ENCODE measurements at places on chromosomes 2 and 18.

DNA sequence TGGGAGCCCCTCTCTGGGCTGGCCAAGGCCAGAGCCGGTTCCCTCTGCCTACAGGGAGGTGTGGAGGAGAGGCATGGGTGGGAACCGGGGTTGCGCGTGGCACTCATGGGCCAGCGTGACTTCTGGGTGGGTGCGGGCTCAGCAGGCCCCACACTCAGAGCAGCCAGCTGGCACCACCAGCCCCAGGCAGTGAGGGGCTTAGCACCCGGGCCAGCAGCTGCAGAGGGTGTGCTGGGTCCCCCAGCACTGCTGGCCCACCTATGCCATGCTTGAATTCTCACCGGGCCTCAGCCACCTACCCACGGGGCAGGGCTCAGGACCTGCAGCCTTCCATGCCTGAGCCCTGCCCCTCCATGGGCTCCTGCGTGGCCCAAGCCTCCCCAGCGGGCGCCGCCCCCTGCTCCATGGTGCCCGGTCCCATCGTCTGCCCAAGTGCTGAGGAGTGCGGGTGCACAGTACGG lies 248.5 kb upstream of the HNMT start:
- DNase-seq: no peak

DNA sequence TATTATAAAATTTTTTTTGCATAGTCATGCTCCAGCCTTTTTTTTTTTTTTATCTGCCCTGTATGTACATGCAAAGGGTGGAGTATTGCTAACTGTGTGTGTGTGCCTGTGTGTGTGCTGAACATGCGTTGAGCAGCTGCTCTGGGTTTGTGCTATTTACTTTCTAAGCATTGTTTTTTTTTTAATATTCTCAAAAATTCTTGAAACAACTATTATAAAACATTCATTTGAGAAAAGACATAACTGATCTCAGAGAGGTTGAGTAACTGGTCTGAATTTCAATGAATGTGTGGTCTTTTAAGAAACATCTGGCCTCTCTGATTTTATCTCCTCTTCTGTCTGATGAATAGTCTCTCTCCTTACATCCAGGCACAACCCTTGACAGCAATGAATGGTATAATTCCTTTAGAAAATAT lies 366.0 kb upstream of the SLC14A2 start:
- peak; percentile 87 for DNase-seq

DNA sequence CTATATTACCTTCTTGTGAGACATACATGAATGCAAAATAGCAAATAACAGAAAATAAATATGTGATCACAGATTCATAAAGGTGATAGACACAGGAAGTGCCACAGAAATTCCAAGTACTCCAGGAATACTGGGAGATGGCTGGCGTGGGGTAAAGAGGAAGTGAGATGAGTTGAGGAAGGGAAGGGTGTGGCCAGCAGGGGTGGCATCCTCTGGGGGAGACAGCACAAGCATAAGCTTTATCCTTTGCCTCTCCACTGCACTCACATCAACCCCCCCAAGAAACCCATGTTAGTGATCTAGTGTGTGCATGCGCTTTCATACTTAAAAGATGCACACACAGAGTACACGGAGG lies 94.8 kb upstream of the B3GNT7 start:
- no peak for DNase-seq

DNA sequence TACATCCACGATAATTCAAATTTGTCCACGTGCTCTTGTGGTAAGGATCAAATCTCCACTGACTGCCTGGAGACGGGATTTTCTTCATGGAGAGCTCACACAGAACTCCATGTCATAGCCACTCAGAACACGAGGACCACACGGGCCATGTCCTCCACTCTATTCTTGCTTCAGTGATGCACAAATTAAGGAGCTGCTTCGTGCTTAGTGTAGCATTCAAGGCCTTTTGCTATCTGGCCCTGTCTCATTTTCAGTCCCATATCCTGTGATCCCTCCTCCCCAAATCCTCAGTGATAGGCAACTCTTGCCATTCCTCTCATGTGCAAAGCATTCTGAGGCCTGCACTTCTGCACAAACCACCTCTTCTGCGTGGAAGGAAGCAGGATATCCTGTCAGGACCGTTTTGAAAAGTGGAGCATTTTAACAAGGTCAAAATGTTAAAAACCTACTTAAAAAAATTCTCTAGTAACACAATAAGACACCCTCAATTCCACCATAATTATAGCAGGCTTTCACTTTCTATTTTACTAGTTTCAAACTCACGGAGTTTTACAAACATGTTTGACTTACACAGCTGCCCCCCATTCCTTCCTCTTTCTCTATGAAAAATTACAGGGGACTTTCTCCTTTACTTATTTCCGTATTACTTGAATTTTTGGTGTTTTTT lies 35.2 kb downstream of the ST3GAL5 start:
- DNase-seq: no peak

DNA sequence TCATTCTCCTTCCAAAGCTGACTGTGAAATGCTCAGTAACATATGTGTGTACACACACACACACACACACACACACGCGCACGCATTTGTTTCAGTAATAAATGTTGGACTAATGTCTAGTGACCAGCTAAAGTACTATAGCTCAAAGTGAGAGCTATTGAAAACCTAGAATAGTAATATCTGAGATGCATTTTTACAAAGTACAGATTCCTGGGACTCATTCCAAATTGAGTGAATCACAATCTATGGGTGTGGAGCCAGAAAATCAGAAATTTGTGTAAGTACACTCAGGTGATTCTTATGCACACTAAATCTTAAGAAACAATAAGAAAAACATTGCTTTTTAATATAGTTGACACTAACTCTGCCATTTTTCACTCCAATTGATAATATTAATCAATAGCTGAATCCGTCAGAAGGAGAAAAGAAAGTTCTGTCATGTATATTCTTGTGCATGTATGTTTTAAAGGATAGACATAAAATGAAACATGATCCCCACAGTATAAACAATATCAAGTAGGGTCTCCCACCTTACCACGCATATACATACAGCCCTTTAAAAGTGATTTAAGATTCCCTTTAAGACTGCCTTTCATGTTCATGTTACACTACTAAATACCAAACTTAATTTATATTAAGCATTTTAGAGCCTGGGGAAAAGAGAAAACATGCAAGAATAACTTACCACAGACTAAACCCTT lies 123.5 kb downstream of the ATAD2B start:
- peak; percentile 46 for DNase-seq

GRCh38 chr2:229090225-229090624 lies 180.9 kb downstream of the PID1 start:
- peak; percentile 25 for DNase-seq

DNA sequence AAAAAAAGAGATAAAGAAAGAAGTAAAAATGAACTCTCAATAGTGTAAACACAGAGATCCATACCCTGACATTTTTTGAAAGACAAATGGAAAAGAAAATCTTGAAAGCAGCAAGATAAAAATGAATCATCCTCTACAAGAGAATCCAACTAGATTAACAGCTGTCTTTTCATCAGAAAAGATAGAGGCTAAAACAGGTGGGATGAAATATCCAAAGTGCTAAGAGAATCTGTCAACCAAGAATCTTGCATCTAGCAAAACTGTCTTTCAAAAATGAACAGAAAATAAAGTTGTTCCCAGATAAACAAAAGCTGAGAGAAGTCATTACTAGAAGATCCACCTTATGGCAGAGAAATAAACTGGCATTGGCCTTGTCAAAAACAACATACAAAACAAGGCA lies 117.3 kb upstream of the MAPRE2 start:
- DNase-seq: no peak

All from amniotic epithelial cell (primary cell).